ENCODE measurements at places on chromosomes 2 and 18.

DNA sequence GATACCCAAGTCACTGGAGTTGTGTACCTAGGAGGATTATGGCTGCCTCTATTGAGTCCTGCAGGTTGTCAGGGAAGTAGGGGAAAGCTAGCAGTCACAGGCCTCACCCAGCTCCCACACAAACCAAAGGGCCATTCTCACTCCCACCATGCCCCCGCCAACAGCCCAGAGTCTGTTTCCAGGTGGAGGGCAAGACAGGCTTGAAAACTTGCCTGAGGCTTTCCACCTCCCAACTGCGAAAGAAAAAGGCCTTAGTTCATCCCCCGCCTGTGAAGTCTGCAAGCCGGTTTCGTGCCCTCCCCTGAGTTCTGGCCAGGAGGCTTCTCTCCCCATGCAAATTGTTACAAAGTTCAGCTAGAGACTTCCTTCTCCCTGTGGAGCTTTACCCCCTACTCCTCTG lies 270.3 kb downstream of the TXNL1 start:
- no peak for DNase-seq

DNA sequence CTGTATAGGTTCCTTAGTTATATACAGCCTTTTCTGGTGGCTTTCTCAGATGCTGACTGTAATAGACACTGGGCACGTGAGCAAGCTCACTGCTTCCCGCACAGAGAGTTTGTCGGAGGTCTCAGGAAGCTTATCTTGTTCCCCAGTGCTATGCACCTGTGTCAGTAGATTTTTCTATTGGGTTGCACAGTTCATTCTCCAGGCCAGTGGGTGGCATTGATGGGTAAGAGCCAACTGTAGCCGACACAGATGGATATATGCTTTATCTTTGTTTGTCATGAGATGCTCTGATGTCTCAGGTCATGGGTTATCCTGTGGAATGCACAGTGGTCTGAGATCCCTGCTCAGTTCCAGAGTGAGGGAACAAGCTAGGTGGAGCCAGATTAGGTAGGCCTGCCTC lies 293.0 kb downstream of the GRB14 start:
- DNase-seq = no peak

GRCh38 chr18:49021433-49022129 lies 70.8 kb upstream of the SMAD7 start:
- DNase-seq = no peak

DNA sequence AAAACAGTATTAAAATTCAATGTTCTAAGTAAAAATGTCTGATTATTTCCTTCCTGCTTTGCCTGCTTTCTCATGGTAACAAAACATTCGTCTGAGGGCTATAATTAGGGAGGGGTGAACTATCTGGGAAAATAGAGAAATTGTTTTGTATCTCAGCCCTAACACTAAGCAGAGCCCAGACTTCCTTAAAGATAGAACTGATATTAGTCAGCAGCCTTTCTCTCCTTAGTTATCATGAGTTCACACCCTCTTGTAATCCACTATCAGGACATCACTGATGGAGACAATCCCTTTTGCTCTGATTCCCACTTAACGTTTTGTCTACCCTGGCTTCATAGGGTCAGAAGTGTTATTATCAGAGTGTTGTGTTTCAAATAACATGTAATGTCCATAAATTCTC lies 701.1 kb upstream of the ZEB2 start:
- DNase-seq = no peak

DNA sequence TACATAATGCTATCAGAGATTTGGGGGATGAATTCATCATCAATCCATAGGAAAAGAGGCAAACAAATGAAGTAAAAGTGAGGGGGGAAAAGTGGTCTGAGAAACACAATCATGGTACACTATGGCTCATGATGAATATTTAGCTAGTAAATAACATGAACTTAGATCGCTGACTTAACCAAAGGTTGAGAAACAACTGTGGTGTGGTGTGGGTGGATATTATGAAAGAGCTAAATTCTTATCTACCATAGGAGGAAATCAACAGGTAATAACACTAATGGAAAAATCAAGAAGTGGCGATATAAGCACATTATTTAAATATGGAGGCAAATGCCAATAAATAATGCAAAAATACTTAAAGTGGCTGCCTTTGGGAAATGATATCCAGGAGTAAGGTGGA lies 12.2 kb upstream of the TPRKB start:
- DNase-seq = no peak

DNA sequence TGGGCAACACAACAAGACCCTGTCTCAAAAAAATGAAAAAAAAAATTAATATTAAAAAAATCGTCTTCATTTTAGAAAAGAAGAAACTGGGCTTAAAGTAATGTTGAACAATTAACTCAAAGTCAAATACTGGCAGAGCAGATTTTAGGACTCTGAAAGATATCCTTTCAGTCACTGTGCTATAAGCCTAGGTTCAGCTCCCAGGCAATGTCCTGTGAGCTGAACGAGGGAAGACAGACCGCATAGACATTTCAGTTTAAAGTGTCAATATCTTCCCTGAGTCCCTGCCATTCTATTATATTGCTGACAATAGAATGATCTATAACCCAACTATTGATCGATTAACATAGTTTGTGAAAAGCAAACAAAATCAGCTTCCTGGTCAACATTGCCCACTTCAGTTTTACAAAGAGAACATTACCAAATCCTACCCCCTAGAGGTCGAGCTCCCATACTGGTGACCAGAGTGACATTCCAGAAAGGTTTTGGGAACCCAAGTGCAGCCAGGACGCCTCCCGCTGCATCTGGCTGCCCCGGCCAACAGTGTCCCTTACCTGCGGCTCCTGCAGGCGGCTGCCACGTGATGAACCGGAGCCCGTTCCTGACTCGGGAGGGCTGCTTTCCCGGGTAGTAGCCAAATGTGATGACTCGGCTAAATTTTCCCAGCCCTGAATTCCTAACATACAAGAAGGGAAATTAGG lies 639 bp downstream of the MRO start:
- no peak for DNase-seq

- no peak for DNase-seq
Measured at GRCh38 chr2:15705839-15706386, 114.2 kb downstream of the DDX1 start.

- no peak for DNase-seq
Measured at GRCh38 chr18:25831301-25831701, 259.1 kb downstream of the SS18 start.

DNA sequence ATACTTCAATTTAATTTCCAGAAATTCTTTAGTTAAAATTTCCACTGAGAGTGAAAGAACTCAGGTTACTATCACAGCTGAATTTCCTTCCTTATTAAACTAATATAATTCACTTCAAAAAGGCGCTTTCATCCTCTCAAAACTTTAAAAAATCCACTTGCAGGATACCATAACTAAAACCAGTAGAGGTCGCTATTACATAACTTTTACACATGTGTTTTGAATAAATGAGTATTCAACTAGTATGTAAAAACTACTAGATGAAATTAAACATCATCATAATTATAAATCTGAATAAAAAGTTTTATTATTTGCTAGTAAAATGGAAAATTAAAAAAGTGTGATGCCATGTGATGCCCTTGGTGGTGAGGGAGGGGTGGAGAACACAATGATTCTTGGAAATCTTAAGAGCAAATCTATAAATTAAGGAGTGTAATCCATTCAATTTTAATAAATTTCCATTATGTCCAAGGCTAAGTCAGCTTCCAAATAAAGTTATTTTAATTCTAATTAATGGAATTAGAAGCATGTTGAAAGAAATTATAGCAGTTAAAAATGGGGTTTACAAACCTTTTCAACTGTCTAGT lies 61.4 kb downstream of the SOS1 start:
- DNase-seq = no peak

GRCh38 chr2:37911296-37911873 lies 13.7 kb upstream of the RMDN2 start:
- no peak for DNase-seq

GRCh38 chr2:181467966-181468707 lies 11.0 kb downstream of the ITGA4 start:
- DNase-seq = no peak

GRCh38 chr2:69491864-69492263 lies 54.6 kb upstream of the NFU1 start:
- DNase-seq = no peak

GRCh38 chr2:166351319-166351718 lies 24.4 kb downstream of the SCN9A start:
- no peak for DNase-seq

- DNase-seq = no peak
Measured at GRCh38 chr2:105438104-105438929, 39.5 kb upstream of the FHL2 start.

DNA sequence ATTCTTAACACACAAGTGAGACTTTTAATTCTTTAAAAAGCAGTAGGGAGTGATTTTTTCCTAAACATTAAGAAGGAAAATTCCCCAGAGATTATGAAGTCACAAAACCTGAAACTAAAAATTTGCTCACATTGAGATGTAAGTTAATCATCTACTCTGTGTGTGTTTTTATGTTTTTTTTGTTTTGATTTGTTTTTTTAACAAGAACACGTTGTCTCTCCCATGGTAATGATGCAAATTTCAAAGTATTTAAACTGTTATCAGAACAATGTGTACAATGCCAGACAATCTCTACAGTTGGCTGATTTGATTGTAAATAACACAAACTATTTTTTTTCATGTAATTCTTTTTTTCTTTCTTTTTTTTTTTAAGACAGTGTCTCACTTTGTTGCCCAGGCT lies 71.5 kb downstream of the COLEC12 start:
- DNase-seq = no peak

DNA sequence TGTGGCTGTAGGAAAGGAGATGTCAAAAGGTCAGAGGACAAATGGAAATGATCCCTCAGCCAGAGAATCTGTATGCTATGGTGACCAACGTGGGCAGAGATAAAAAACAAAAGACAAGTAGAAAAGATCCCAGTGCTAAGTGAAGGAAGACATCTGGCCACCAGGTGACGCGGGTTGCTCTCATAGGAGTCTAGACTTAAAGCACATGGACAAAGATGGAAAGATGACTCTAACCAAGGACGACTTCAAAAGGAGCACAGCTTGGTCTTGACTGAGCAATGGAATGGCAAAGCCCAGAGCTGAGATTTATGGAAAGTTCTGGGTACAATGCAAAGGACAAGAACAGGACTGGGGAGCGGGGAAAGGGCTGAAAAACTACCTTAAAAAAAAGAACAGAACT lies 96.8 kb downstream of the CLIP4 start:
- DNase-seq = no peak

- DNase-seq = no peak
Measured at GRCh38 chr2:10971888-10972260, 60.1 kb downstream of the KCNF1 start.

- DNase-seq = no peak
Measured at GRCh38 chr2:195763866-195764265, 106.8 kb downstream of the SLC39A10 start.

GRCh38 chr18:58887613-58887963 lies 22.9 kb downstream of the ZNF532 start:
- DNase-seq = no peak

- DNase-seq = no peak
Measured at GRCh38 chr2:25650256-25650655, 23.1 kb downstream of the DTNB start.

- DNase-seq = no peak
Measured at GRCh38 chr2:171553236-171553635, 31.0 kb downstream of the CYBRD1 start.

- DNase-seq = no peak
Measured at GRCh38 chr2:65026154-65026553, 30.1 kb upstream of the CEP68 start.

DNA sequence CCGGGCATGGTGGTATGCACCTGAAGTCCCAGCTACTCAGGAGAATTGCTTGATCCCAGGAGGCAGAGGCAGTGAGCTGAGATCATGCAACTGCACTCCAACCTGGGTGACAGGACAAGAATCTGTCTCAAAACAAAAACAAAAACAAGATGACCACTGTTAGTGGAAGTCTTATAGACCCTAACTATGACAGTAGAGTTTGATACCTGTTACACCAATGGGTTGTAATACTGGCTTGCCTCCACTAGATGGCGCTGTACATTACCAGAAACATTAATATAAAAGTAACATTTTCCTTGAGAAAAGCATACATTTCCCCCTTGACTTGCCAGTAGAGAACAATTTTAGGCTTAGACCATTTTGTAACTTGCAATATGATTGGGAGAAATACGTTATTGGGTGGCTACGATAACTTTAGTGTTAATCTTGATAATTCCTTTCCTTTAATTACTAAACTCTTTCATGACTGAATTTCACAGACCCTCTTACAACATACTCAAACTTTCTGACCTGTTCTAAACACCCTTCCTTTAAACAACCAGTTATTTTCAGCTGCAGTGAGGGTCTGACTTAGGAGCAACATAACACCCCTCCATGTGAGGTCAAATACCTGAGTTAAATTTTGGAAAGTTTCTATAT lies 19.5 kb downstream of the SLC25A52 start:
- DNase-seq = peak; percentile 19

- DNase-seq = no peak
Measured at GRCh38 chr2:239601201-239601851, 200.5 kb upstream of the HDAC4 start.
